ENCODE measurements at places on chromosomes 3 and 15. TPM values are rescaled to one million over a fixed set of nuclear protein-coding genes. Genes with fewer than 3 reads are reported as not detected.
A peak's percentile ranks its signal among the peaks of the same experiment; 100 is the strongest.

SLC24A5 gene
- not detected for total RNA-seq

GRCh38 chr3:152857082-152857481, 22.2 kb downstream of the P2RY1 start:
- H3K27me3 ChIP-seq: no peaks in the 10 kb centered on the region
- H3K27ac ChIP-seq: no peak overlapping the region
- H3K4me1 ChIP-seq: no peaks in the 10 kb centered on the region
- no peaks in the 10 kb centered on the region for H3K36me3 ChIP-seq

GRCh38 chr15:70082281-70082900, 15.3 kb downstream of the TLE3 start:
- H3K27me3 ChIP-seq: no peaks in the 10 kb centered on the region
- H3K27ac ChIP-seq: no peak overlapping the region
- no peak overlapping the region for H3K4me3 ChIP-seq
- peaks cover 25% of the 10 kb centered on the region for H3K36me3 ChIP-seq

DNA sequence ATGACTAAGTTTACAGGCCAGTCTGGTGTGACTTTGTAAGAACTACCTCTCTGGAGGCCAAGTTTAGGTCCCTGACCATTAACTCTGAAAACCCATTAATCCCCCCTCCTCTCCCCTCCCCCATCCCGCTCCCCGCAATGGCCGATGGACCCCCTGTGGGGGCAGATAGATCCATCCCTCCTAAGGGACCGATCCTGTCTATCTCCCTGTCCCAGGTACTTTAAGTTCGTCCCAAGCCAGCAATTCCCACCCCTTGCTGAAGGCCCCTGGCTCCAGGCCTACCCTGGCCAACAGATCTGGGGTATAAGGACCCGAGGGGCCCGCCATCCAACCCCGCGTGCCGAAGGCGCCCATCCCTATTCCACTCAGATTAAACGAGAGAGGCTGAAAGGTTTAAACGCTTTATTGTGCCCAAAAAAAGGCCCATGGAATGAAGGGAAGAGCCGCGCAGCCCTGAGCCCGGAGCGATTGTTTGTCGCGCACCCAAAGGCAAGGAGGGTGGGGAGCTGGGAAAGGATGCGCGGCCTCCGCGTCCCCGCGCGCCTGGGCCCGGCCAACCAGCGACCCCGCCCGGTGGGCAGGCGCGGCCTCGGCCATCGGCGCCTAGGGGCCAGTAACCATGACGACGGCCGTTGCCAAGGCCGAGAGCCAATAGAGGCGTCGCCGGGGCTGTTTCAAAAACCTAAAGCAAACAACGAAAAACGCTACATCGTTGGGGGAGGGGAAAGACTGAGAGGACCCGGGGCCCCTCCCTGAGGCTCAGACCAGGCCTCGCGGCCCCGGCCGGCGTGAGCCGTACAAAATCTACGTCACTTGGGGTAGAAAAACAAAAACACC, 35.9 kb downstream of the HMCES start:
- H3K27me3 ChIP-seq: no peaks in the 10 kb centered on the region
- H3K4me1 ChIP-seq: peaks cover 16% of the 10 kb centered on the region
- DNase-seq: peak; percentile 87
- H3K27ac ChIP-seq: peak overlapping the region; percentile 87
- peaks cover 6% of the 10 kb centered on the region for H3K36me3 ChIP-seq
- H3K4me3 ChIP-seq: peak overlapping the region; percentile 81

DNA sequence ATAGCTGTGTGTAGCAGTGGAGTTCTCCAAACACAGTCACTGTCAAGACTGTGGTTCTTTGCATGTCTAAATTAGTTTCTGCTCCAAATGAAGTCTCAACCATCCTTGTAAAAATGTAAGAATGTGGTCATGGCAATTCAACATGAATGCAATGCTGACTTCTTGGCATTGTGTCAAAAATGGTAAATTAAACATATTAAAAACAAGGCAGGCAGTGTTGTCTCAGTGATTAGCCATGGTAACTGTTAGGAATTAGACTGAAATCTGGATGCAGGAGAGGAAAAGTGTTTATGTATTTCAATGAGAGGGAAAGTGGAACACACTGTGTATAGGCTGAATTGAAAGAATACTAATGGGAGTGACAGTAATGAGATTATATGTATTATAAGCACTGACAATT, 597.2 kb downstream of the EDEM1 start:
- H3K27me3 ChIP-seq: no peaks in the 10 kb centered on the region
- no peak overlapping the region for H3K27ac ChIP-seq
- no peaks in the 10 kb centered on the region for H3K36me3 ChIP-seq
- H3K4me3 ChIP-seq: no peak overlapping the region

DNA sequence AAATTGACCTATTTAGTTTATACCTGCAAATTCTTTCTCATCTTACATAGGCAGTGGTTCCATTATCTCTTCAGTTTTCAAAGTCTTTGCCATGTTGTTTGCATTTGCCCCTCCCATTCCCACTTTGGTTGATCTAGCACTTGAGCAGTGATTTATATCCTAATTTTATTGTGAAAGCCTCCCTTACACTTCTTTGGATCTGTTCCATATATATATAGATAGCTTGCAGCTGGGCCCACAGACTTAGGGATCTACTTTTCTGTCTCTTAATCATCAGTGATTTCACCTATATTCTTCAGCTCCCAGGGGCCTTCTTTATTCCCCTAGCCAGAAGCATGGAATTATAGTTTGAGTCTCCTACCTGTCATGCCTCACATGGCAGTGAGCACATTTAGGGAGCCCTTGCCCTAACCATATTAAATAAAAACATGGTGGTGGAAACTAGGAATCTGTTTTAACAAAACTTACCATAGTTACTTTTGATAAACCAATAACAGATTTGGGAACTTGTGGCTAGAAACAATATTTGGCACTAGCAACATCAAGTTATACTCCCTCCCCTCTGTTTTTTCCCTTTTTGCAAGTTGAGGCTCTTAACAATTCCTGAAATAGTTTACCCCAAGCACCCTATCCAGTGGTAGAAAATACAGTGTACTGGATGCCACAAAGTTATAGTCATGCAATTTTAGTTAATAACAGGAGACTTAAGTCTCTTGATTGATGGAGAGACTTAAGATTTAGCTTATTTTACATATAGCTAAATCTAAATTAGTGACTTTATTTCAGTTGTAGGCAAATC, 41.7 kb downstream of the ARIH1 start:
- H3K27ac ChIP-seq: peak overlapping the region; percentile 20
- no peak overlapping the region for H3K4me3 ChIP-seq
- H3K4me1 ChIP-seq: peaks cover 26% of the 10 kb centered on the region
- DNase-seq: peak; percentile 24
- H3K27me3 ChIP-seq: no peaks in the 10 kb centered on the region
- peaks cover 13% of the 10 kb centered on the region for H3K36me3 ChIP-seq

DNA sequence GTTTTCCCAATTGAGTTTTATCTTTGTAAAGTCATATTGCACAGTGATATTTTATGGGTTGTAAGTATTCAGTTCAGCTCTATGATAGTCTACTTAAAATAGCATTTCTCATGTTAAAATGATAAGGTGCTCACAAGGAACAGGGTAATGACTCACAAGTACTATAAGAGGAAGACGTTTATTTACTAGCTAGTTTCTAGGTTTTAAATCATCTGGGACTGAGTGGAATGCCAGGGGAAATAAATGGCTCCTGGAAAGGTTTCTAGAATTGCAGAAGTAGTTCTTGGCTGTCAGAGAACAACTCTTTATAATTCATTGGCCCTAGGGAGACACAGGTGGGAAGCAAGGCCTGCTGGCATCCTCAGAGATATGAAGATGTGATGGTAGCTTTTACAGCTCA, 112.8 kb downstream of the CHDH start:
- no peak for DNase-seq
- peaks cover 11% of the 10 kb centered on the region for H3K27me3 ChIP-seq
- H3K4me1 ChIP-seq: no peaks in the 10 kb centered on the region
- no peak overlapping the region for H3K27ac ChIP-seq
- no peaks in the 10 kb centered on the region for H3K36me3 ChIP-seq
- no peak overlapping the region for H3K4me3 ChIP-seq

GRCh38 chr3:10017636-10018292, 8.5 kb upstream of the FANCD2 start:
- no peaks in the 10 kb centered on the region for H3K27me3 ChIP-seq
- peaks cover 13% of the 10 kb centered on the region for H3K4me1 ChIP-seq
- no peak overlapping the region for H3K4me3 ChIP-seq
- H3K36me3 ChIP-seq: peaks cover 19% of the 10 kb centered on the region
- peak; percentile 39 for DNase-seq

DNA sequence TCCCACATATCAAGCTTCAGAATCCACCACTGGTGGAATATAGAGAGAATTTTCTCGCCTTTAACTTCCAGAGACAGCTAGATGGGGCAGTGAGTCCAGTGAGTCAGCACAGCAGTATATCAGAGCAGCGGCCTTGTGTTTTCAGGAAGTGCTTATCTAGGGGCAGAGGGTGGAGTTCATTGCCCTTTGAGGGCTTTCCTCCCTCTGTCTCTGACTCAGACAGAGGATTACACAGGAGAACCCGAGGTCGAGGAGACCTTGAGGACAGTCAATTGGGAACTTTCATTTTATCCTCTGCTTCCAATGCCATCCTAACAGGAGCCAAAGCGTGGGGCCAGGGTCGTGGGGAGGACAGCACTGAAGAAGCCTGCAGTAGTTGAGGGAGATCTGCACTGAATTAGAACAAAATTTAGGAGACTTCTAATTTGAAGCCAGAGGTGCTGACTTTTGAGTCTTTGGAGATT, 109.6 kb upstream of the UMPS start:
- H3K4me1 ChIP-seq: peaks cover 7% of the 10 kb centered on the region
- no peak overlapping the region for H3K4me3 ChIP-seq
- no peaks in the 10 kb centered on the region for H3K27me3 ChIP-seq
- no peak overlapping the region for H3K27ac ChIP-seq
- H3K36me3 ChIP-seq: no peaks in the 10 kb centered on the region

All from MCF 10A (cell line).